ENCODE measurements at places on chromosomes 4 and X.

DNA sequence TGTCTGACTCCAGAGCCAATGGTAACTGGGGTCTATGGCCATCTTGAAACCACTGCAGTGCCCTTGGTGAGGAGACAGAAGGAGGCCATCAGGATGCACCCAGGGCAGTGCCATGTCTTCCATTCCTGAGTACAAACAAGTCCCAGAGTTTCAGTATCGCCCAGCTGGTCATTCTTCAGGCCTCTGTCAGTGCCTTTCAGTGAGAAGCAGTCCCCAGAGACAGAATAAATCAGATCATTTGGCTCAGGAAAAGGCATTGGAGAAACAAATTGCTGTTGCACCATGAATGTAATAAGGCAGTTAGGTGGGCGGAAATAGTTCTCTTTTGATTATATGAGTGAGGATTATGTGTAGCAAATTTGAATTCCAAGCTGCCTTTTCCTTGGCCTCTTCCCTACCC is 21.3 kb downstream of the ADGRG4 start:
- DNase-seq = no peak

- DNase-seq = no peak
Measured at GRCh38 chr4:48635310-48635709, 144.8 kb downstream of the FRYL start.

DNA sequence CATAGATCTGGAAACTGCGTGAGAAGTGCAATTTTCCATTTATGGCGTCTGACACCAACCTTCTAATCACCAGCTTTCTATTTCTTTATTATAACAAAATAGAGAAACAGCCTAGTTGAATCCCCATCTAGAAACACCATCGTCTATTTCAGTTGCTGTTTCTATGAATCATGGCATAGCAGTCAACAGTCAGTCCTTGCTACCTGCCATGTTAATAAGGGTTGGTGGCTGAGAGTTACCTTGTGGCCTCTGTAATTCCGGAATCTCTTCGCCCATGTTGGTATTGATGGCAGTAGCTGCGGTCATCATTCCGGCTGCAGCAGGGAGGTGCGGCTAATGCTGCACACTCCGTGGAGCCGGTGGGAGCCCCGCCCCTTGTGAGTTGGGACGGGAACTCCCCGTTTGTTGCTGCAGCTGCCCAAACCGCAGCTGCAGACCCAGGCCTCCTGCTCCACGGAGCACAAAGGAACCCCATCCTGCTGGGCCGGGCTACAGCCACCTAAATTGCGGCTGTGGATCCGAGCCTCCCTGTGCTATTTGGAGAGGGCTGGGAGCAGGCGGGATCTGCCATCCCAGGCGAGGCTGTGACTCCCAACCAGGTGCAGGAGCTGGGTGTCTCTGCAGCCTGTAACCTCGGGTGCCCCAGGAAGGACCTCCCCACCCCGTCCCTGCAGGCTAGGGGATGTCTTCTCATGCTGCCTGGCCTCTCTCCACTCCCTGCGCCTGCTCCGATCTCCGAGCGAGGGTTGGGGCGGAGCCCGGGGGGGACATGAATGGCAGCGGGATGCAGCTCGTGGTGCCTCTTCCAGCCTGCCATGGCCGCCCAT is 115.4 kb upstream of the STK26 start:
- no peak for DNase-seq

DNA sequence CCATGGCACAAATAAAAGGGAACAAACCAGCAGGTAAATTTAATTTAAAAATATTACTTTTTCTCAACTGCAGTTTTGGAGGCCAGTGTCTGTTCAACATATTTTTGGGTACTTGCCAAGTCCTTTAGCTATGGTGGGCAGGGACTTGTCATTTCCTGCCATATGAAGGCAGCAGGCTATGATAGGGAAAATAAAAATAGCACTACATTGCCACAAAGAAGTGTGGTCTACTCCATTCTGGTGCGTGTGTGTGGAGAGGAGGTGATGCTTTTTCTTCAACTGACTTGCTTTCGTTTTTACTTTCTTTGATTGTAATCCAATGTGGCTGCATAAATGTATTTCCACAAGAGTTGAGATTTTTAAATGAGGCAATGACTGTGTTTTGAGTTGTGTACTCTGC is 17.2 kb downstream of the GPR174 start:
- peak; percentile 14 for DNase-seq

DNA sequence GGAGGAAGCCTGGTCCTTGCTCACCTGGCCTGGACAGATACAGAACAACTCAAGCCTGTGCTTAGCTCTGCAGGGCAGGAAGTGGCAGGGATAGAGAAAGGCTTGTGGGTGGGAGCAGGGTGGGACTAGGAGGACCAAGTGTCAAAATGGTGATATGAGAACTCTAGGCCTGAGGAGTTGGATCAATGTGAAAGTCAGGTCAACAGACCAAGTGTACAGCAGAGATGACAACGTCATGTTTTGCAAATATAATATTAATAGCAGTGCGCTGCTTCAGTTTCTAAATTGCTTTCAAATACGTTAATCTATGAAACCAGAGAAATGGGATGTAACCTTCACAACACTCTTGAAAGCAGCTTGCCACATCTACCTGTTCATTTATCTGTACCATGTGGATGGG is 114.2 kb upstream of the MAP3K15 start:
- no peak for DNase-seq

DNA sequence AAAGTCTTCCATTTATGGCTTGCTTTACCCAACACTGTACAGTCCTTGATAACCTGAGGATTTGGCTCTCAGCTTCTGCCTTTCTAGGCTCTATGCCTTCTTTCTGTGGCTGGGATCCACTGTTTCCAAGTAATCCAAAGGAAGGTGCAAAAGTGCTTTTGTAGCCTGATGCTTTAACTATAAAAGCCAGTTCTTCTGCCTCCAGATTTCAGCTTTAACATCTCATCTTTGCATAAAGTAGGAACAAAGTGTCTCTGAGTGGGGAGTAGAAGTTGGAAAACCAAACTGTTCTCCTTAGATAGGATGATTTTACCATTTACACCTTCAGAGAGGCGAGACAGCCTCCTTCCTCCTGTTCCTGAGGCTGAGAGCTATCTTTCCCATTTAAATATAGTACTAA is 11.1 kb upstream of the SEC24D start:
- DNase-seq = no peak

GRCh38 chr4:20698382-20698781 is 1.9 kb upstream of the PACRGL start:
- no peak for DNase-seq

- DNase-seq = no peak
Measured at GRCh38 chrX:72495046-72495445, 77.6 kb downstream of the HDAC8 start.

GRCh38 chr4:166680796-166681195 is 553.5 kb downstream of the SPOCK3 start:
- DNase-seq = no peak

GRCh38 chrX:135168486-135168885 is 2.7 kb downstream of the CT55 start:
- no peak for DNase-seq

- no peak for DNase-seq
Measured at GRCh38 chr4:76883147-76883546, 14.8 kb downstream of the SOWAHB start.

- no peak for DNase-seq
Measured at GRCh38 chrX:80026116-80026515, 11.6 kb downstream of the TBX22 start.

DNA sequence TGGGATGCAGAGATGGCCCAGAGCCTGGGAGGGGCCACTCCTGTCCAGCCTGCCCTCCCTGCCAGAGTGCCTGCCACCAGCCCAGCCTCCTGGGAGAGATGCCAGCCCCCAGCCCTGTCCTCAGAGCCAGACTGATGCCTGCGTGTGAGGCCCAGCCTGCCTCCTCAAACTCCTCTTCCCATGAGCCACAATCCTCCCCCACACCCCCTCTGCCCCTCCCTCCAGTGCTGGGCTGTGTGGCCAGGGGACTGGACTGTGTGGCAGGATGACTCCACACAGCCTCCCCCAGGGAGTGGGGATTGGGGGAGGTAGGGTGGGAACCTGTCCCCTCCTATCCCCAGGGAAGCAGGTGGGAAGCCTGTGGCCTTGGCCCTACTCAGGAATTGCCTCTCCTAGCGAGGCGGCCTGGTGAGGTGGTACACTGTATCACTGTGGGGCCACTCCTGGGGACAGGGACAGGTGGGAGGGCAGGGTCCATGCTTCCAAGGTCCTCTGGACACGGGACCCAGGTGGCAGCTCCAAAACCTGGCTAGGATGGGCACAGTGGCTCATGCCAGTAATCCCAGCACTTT is 4.3 kb upstream of the SH3BP2 start:
- DNase-seq = no peak

GRCh38 chrX:71111921-71112431 is 599 bp upstream of the IL2RG start:
- no peak for DNase-seq

DNA sequence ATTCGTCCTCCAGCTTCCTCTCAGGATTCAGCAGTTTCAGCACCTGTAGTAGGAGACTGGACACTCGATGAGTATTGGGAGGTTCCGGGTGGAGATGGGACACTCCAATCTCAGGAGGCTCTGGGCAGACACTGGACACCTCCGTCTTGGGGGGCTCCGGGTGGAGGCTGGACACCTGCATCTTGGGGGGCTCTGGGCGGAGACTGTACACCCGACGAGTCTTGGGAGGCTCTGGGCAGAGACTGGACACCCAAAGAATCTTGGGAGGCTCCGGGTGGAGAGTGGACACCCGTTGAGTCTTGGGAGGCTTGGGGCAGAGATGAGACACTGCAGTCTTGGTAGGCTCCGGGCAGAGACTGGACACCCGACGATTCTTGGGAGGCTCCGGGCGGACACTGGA is 28.7 kb upstream of the LANCL3 start:
- no peak for DNase-seq

GRCh38 chrX:120029354-120029753 is 48.1 kb downstream of the RHOXF2B start:
- DNase-seq = no peak

DNA sequence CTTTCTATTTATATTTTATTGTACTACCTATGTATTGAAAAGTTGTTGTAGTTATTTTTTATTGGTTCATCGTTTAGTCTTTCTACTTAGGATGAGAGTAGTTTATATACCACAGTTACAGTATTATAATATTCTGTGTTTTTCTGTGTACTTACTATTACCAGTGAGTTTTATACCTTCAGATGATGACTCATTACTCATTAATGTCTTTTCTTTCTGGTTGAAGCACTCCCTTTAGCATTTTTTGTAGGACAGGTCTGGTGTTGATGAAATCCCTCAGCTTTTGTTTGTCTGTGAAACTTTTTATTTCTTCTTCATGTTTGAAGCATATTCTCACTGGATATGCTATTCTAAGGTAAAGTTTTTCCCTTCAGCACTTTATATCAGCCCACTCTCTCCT is 7.7 kb downstream of the LUZP4 start:
- DNase-seq = no peak

GRCh38 chr4:169968999-169969398 is 57.2 kb downstream of the MFAP3L start:
- no peak for DNase-seq

DNA sequence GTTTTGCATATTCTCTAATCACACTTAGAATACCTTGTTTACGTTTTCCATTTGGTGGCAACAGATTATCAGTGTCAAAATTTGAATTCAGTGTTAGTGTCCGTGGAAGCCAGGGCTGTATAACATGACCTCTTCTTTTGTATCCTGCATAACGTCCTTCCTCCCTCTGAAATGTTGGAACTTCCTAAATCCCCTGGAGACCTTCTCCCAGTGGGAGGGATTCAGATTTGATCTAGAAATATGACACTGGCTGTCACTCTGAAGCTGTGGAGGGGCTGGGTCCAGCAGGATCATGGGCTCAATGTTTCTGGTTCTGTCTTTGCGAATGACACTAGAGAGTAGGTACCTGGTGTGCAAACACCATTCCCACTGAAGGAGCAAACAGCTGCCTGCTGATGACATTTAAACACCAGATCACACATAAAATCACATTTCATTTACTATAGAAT is 850 bp upstream of the CXCL3 start:
- no peak for DNase-seq

DNA sequence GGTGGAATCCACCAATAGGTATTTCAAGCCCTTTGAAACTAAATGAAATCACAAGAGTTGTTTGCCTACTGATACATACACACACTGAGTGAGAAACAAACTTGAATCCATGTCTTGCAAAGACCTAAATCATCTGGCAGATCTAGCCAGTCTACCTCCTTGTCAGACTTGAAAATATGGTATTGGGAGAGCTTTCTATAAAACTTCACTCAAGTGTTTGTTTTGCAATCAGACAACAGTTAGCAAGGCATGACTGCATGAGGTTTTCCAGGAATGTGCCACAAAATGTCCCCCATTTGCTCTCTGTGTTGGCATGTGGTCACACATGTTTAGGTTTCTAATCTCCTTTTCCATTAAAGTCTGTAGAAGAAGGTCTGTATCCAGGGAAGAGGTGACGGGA is 52.4 kb downstream of the MAP3K15 start:
- no peak for DNase-seq

GRCh38 chrX:105837232-105837631 is 14.9 kb downstream of the NRK start:
- no peak for DNase-seq

DNA sequence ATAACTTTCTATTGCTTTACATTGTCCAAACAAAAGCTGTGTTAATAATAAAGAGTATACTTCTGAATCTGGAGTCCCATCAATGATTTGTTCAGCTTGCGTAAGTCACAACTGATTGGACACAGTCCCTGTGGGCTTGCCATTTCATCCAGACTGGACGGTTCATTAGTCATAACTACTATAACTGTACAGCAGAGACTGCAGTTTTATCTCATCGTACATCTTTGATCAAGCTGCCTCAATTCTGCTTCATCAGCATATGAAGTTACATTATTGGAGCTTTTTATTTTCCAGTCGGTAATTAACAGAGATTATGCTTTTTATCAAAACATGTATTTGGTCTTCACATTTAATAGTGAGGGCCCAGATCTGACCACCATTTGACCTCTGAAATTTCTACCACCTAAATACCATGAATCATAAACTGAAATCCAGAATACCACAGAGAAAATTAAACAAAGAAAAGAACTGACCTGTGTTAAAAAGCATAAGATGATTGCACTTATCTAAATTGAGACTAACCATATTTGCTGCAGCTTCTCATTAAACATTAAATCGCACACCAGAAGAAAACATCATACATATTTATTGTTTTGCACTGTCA is 12.5 kb upstream of the MAB21L2 start:
- DNase-seq = no peak

DNA sequence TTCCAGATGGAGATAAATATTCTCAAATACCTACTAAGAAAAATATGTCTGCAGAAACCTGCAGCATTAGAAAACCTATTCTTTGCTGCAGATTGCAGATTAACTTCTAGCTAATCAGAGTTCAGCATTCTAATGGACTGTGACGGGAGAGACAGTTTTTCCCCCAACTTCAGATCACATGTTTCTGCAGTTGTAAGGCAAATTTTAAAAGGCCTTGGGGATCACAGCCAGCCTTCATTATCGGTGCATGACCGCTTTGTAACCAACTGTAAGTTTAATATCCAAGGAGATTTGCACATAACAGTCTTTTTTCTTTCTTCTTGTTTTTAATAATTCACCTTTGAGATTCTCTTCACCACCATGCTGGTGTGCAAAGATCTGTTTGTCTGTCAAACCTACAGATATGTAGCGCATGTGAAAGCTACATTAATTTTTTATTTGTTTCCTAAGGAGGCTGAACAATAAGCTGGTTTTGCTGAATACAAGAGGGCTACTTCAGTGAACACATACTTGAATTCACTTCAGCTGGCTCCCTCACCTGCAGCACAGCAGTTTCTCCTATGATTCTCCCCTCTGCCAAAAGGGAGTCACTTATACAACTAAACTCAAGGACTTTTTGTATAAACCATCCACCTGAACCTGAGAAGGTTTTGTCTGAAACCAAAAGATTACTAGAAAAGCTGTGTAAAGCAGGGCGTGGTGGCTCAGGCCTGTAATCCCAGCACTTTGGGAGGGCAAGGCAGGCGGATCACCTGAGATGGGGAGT is 488.5 kb downstream of the RPA4 start:
- DNase-seq = no peak

GRCh38 chr4:17195461-17196275 is 297.2 kb upstream of the LDB2 start:
- no peak for DNase-seq
